ENCODE measurements at places on chromosomes 13 and 19. TPM values are rescaled to one million over a fixed set of nuclear protein-coding genes. Genes with fewer than 3 reads are reported as not detected.
A peak's percentile ranks its signal among the peaks of the same experiment; 100 is the strongest.

DNA sequence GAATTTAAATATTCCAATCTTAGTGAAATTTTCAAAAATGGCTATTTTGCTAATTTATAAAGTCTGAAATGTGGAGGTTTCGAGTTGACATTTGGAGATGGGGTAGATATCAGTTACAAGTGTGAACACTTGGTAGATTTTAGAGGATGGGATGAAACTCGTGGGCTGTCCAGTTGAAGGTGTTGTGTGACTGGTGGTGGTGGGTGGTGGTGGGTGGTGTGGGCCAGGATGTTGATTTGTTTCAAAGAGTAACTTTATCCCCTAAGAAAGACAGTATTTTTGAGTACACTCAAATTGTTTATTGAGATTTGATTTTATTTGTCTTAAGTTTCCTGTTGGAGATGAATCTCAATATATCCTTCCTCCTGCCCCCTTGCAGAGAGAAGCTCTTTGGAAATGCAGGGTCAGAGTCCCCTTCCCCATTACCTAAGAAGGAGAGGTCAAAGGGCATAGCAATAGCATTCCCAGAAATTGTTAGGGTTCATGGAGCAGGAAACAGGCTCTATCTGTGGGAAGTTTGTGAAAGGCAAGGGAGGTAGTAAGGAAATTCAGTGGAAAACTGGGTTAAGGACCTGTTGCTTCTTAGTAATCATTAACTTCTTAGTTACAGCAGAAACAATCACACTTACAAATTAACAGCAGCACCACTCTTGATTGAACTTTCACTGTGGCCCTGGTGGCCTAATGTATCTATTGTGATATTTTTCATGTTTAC, 133.6 kb upstream of the RNF113B start:
- H3K4me1 ChIP-seq = no peaks in the 10 kb centered on the region
- no peaks in the 10 kb centered on the region for H3K36me3 ChIP-seq
- H3K27ac ChIP-seq = no peak overlapping the region
- no peak for DNase-seq

Gene KLF1
- not detected for total RNA-seq

DNA sequence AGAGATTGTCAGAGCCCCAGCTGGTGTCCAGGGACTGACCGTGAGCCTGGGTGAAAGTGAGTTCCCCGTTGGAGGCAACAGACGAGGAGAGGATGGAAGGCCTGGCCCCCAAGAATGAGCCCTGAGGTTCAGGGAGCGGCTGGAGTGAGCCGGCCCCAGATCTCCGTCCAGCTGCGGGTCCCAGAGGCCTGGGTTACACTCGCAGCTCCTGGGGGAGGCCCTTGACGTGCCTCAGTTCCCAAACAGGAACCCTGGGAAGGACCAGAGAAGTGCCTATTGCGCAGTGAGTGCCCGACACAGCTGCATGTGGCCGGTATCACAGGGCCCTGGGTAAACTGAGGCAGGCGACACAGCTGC, 1.1 kb upstream of the ELANE start:
- no peak overlapping the region for H3K4me3 ChIP-seq
- H3K27ac ChIP-seq = no peak overlapping the region
- no peaks in the 10 kb centered on the region for H3K4me1 ChIP-seq

GRCh38 chr13:50950849-50951248, 41.3 kb downstream of the RNASEH2B start:
- H3K4me3 ChIP-seq = no peak overlapping the region
- H3K4me1 ChIP-seq = no peaks in the 10 kb centered on the region
- no peak overlapping the region for H3K27ac ChIP-seq
- no peaks in the 10 kb centered on the region for H3K27me3 ChIP-seq
- DNase-seq = no peak

DNA sequence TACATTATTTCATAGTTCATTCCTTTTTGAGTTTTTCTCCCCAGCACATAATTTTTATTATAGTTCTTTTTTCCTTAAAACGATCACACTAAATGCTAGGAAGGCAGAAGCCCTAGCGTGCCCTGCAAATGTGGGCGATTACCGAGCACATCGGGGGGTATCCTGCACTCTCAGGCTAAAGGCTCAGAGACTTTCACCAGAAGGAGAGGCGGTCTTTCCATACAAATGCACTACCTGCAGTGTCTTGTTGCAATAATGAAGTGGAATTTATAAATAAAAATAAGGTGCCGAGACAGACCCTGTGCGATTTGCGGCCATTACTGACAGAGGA, 29.3 kb upstream of the SPACA7 start:
- no peak overlapping the region for H3K4me3 ChIP-seq
- no peak for DNase-seq
- H3K27me3 ChIP-seq = peaks cover 5% of the 10 kb centered on the region
- H3K36me3 ChIP-seq = no peaks in the 10 kb centered on the region

DNA sequence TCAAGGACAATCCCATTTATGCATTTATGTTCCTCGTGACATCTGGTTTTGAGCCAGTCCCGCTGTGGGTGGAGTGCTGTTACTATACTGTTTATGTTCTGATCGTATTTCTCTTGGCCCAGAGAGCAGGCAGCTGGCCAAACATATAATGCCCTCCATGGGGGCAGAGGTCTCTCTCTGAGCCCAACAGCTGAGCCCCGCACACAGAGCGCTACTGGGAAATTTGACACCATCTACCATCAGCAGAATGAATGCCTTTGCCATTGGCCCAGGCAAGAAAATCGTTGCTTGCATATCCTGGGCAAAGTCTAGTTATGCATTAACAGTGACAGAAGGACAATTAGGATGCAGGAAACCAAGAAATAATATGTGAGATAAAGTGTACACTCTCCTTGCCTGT, 126.8 kb upstream of the CACNA1A start:
- no peak overlapping the region for H3K4me3 ChIP-seq
- H3K27ac ChIP-seq = no peak overlapping the region
- no peak for DNase-seq
- H3K4me1 ChIP-seq = no peaks in the 10 kb centered on the region
- no peaks in the 10 kb centered on the region for H3K36me3 ChIP-seq
- H3K27me3 ChIP-seq = no peaks in the 10 kb centered on the region

Gene IGFL3
- not detected for total RNA-seq

- H3K36me3 ChIP-seq = no peaks in the 10 kb centered on the region
- no peak overlapping the region for H3K27ac ChIP-seq
- H3K4me1 ChIP-seq = no peaks in the 10 kb centered on the region
- no peak overlapping the region for H3K4me3 ChIP-seq
- no peaks in the 10 kb centered on the region for H3K27me3 ChIP-seq
- DNase-seq = no peak
Measured at GRCh38 chr13:112481458-112481857, 105.3 kb downstream of the SPACA7 start.

DNA sequence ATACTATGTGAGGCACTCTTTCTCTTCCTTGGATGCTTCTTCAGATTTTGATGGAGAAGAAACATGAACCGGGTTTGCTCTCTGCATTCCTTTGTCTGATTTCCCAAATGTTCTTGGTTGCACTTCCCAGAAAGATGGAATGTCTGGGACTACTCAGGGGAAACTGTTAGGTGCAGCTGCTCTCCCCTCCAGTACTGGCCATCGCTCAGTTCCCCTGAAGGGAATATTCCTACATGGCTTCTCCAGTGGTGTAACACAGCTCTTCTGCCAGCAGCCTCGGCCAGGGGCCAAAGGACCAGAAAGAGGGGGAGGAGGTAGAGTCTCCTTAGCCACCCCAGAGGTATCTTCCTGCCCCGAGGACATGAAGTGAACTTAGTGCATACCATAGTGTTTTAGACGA, 33.5 kb upstream of the SPRY2 start:
- H3K36me3 ChIP-seq = peaks cover 1% of the 10 kb centered on the region
- no peak overlapping the region for H3K27ac ChIP-seq
- H3K4me1 ChIP-seq = no peaks in the 10 kb centered on the region
- no peaks in the 10 kb centered on the region for H3K27me3 ChIP-seq

GRCh38 chr13:33639158-33639557, 178.8 kb upstream of the RFC3 start:
- no peaks in the 10 kb centered on the region for H3K36me3 ChIP-seq
- H3K4me3 ChIP-seq = no peak overlapping the region
- H3K27ac ChIP-seq = no peak overlapping the region
- H3K4me1 ChIP-seq = no peaks in the 10 kb centered on the region
- no peaks in the 10 kb centered on the region for H3K27me3 ChIP-seq
- DNase-seq = no peak

Gene RASA3
- 88.8 TPM for total RNA-seq

Gene ICAM5
- 0.54 TPM for total RNA-seq

Gene YJEFN3
- 6.9 TPM for total RNA-seq

DNA sequence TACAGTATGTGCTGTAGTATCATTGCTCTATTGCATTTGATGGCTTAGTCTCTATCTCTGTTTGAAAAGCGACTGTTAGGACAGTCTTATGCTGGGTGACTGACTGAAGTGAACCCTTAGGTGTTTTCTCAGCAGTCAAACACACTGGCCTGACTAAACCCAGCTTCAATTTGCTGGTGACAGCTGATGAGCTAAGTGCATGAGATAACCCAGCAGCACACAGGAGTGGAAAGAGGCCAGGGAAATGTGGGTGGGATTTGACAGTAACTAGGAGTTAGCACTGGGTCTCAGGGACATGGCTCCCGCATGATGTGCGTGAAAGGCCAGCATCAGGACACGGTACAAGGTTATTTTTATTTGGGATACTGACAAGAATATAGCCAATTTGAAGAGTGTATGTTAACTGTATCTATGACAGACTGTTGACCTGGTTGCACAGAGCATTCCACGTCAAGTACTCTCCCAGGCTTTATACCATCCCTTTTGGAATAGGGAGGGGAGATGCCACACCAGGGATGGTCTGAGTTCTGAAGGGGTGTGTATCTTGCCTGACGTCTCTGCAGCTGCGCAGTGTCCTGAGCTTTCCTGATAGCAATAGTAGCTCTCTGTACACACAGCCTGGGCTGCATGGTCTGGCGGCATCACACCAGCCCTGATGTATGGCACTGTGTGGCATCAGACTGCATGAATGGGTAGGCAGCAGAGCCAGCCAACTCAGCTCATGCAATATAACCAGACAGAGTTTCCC, 144.8 kb downstream of the FLT1 start:
- no peaks in the 10 kb centered on the region for H3K27me3 ChIP-seq
- no peak overlapping the region for H3K27ac ChIP-seq
- H3K4me3 ChIP-seq = no peak overlapping the region
- peaks cover 13% of the 10 kb centered on the region for H3K4me1 ChIP-seq
- no peak for DNase-seq

DNA sequence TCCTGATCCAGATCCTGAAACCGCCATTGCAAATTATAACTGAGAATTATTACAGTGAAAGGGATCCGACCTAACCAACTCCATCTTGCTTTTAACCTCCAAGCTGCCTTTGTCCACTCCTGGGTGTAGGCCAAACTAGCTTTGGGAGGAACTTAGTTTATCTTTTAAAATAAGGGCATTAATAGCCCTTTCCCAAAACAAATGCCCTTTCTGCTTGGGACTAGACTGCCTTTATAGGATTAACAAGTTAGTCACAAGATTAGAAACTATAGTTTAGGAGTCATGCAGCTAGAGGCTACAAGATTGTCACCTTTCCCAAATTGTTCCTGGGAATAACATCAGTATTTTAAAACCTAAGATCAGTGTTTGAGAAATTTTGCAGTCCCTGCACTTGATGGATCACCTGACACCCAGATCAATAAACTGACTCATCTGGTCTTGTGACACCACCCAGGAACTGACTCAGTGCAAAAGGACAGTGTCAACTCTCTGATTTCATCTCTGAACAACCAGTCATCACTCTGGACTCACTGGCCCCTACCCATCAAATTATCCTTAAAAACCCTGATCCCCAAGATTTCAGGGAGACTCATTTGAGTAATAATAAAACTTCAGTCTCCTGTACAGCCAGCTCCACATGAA, 4.1 kb upstream of the ZNF841 start:
- H3K27me3 ChIP-seq = no peaks in the 10 kb centered on the region
- peaks cover 4% of the 10 kb centered on the region for H3K4me1 ChIP-seq
- no peak for DNase-seq
- H3K36me3 ChIP-seq = no peaks in the 10 kb centered on the region
- no peak overlapping the region for H3K4me3 ChIP-seq

DNA sequence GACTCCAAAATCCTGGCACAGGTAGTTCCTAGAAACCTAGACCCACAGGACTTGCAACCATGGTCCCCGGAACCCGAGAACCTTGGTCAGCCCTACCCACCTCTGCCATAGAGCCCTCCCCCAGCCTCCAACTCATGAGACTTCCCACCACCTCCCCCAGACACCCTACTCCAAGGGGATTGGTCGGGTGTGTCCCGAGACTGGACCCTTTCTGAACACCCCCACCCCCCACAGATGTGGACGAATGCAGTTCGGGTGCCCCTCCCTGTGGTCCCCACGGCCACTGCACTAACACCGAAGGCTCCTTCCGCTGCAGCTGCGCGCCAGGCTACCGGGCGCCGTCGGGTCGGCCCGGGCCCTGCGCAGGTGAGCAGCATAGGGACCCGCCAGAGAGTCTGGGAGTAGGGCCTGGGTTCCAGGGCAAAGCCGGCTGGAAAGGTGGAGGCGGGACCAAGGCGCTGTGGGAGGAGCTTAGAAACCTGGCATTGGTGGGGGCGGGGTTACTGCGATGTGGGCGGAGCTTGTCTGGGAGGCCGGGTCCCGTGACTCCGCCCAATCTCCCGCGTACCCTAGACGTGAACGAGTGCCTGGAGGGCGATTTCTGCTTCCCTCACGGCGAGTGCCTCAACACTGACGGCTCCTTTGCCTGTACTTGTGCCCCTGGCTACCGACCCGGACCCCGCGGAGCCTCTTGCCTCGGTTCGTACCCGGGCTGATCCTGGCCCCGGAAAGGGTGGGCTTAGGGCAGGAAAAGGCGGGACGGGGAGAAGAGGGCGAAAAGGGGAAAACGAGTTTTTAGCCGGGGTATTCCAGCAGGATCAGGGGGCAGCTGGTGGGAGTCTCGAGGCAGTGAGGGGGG, 11.9 kb downstream of the LTBP4 start:
- peak overlapping the region; percentile 83 for H3K27ac ChIP-seq
- DNase-seq = peak; percentile 83
- no peaks in the 10 kb centered on the region for H3K36me3 ChIP-seq
- peaks cover 43% of the 10 kb centered on the region for H3K4me1 ChIP-seq
- no peaks in the 10 kb centered on the region for H3K27me3 ChIP-seq
- peak overlapping the region; percentile 76 for H3K4me3 ChIP-seq

- H3K4me1 ChIP-seq = peaks cover 23% of the 10 kb centered on the region
- H3K4me3 ChIP-seq = no peak overlapping the region
- no peak for DNase-seq
- H3K27ac ChIP-seq = no peak overlapping the region
Measured at GRCh38 chr19:42150911-42151361, 18.7 kb upstream of the POU2F2 start.

- H3K27me3 ChIP-seq = peaks cover 85% of the 10 kb centered on the region
- no peak within 1 kb of the TSS for H3K4me3 ChIP-seq
- peaks cover 82% of the 10 kb centered on the region for H3K4me1 ChIP-seq
- peak; percentile 41 for DNase-seq
Measured at GRCh38 chr19:1752757-1753728, at the start of gene ONECUT3. ONECUT3 (plus strand) TSS chr19:1753506; CDS start chr19:1753663, 157 bp downstream.

- no peak overlapping the region for H3K4me3 ChIP-seq
- H3K27me3 ChIP-seq = no peaks in the 10 kb centered on the region
- no peaks in the 10 kb centered on the region for H3K36me3 ChIP-seq
- H3K4me1 ChIP-seq = peaks cover 8% of the 10 kb centered on the region
Measured at GRCh38 chr19:55041627-55042343, 3.7 kb upstream of the GP6 start.

- no peaks in the 10 kb centered on the region for H3K4me1 ChIP-seq
- no peaks in the 10 kb centered on the region for H3K36me3 ChIP-seq
- no peak overlapping the region for H3K27ac ChIP-seq
Measured at GRCh38 chr13:84648069-84648640, 765.9 kb upstream of the SLITRK1 start.

Gene ZNF497
- total RNA-seq = 4.4 TPM

- no peak for DNase-seq
- no peaks in the 10 kb centered on the region for H3K36me3 ChIP-seq
- H3K4me3 ChIP-seq = no peak overlapping the region
- H3K27ac ChIP-seq = no peak overlapping the region
- H3K27me3 ChIP-seq = no peaks in the 10 kb centered on the region
Measured at GRCh38 chr13:35812736-35813135, 318.4 kb downstream of the DCLK1 start.

Gene KLK1
- 16.9 TPM for total RNA-seq

Measured in B cell (primary cell).